ENCODE measurements at places on chromosomes 11 and 22.

- no peak for DNase-seq
Observed at GRCh38 chr11:28704801-28705200, 596.6 kb downstream of the METTL15 start.

- no peak for DNase-seq
Observed at GRCh38 chr22:20165913-20166312, 15.1 kb upstream of the CCDC188 start.

DNA sequence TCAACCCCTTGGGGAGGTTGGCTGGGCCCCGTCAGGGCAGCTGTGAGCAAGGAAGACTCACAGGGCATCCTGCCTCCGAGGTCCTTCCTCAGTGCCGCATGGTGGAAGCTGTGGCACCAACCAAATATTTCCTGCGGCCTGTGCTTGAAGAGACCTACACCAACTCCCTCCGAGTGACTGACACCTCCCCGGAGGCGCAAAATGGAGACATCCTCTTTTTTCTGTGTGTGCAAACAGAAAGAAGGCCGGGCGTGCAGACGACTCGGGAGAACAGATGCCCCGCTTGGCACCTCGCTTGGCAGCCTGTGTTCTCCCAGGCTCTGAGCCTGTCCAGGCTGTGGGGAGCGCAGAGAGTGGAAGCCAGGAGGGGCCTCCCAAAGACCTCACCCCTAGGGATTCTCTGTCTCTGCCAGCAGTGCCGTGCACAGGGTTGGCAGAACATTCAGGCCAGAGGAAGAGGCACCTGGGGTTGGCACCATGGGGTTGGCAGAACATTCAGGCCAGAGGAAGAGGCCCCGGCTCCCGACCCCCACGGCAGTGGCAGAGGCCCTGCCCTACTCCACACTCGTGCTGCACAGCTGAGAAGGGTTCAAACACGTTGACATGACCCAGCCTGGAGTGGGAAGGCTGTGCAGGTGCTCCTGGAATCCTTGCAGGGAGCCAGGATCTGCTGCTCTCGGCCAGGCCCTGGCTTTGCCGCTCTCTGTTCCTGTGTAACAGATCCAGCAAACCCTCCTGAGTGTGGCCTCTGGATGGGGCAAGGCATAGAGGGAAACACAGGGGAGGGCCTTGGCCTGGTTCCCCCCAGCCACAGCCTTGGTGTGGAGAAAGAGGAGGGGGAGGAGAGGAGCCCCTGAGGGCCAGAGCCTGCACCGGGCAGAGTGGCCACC, 805.5 kb downstream of the BRD1 start:
- DNase-seq, result no peak

GRCh38 chr22:22799561-22799960, 88.1 kb upstream of the IGLL5 start:
- no peak for DNase-seq

DNA sequence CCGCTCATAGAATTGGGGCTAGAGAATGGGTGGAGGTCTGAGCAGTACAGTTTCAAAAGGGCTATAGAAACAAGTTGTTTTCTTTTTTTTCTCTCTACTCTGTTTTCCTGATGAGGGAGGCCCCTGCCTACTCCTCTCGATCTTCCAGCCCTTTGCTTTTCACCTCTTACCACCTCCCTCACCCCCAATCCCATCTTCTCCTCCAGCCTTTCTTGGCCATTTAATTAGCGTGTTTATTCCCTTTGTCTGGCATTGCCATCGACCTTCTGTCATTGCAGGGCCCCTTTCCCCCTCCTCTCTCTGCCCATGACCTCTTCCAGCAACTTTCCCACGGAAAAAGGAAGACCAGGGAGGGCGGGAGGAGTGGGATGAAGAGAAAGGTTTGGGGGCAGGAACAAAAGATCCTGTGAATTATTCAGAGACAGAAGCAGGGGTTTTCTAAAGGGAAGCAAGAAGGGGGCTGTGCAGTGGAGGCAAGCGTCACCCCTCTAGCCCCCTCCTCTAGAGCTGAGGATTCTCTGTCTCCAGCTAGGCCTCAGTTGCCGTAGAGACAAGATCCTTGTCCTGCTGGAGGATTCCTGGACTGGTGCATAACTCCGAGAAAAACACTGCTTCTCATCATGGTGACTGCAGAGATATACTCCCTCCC, 12.9 kb downstream of the DTX4 start:
- DNase-seq, result no peak

DNA sequence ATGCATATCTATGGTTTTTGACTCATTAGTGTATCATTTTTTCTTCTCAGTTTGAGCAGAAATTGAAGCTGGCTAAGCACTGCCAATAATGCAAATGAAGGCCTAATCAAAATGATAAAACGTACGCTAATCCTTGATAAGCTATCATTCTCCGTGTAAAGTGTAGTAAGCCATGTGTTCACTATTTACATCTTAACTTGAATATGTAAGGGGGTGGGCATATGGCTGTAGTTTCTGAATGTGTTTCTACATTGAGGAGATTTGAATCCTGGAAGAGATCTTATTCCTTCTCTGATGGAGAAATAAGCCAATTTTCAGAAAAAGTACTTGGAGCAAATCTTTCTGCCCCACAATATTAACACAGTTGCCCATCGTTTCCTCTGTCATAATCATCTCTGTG, 351.8 kb upstream of the ANO3 start:
- no peak for DNase-seq

GRCh38 chr22:45878901-45879551, 97.9 kb downstream of the WNT7B start:
- no peak for DNase-seq

- DNase-seq, result no peak
Observed at GRCh38 chr22:25510876-25511275, 53.6 kb upstream of the GRK3 start.

GRCh38 chr11:93160808-93161207, 37.0 kb downstream of the SLC36A4 start:
- no peak for DNase-seq

- DNase-seq, result no peak
Observed at GRCh38 chr11:73271936-73272679, at the start of gene P2RY6. P2RY6 (plus strand) TSS chr11:73272338; CDS start chr11:73296519, 24,181 bp downstream.

DNA sequence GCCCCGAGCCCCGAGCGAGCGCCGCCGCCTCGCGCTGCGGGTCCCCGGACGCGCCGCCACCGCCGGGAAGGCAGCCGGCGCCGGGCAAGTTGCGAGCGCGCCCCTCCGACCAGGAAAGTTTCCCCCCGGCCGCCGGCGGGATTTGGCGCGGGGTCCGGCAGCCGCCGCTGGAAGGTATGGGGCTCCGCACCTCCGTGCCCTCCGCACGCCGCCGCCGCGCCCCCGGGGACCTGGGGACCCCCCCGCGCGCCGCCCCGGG, 281 bp downstream of the TSPAN18 start:
- no peak for DNase-seq
